AML-193 (cell line): ENCODE measurements at places on chromosomes 7 and 10.
A peak's percentile ranks its signal among the peaks of the same experiment; 100 is the strongest.

- no peak for DNase-seq
These were observed 163.2 kb upstream of the GPR26 start for GRCh38 chr10:123502983-123503382.

DNA sequence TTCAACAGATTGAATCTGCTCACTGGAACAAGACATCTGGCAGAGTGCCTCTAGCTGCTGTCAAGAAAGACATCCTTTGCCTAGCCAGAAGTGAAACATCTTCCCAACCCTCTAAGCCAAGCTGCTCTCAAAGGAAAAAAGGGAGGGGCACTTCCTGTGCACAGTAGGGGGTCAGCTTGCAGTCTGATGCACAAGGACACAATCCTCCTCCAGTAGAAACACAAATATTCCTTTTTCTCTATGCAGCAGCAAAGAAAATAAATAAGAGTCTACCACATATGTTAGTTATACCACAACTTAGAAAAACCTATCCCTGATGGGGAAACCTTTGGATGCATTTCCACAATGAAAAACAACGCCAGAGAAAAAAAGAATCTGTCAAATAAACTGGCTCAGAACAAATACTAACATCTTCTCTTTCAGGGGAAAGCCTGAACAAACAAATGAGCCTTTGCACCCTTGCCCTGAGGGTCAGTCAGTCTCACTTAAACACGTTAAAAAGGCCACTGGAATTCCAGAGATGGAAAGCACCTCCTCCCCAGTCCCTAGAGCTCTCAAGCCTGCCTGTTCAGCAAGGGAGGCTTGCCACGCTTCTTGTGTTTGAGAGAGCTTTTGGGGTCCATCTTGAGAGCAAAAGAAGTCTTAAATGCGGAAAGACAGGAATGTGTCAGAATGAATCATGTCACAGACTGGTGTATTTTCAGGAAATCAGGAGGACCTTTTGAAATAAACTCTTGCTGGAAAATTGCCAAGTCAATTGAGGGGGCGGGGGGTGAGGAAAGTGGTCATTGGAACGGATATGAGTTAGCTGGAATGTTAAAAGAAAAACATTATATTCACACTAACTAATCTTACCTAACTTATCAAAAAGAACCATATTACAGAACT is 7.5 kb downstream of the LAMB1 start:
- no peak for DNase-seq

- DNase-seq, result no peak
These were observed 5.8 kb upstream of the GFRA1 start for GRCh38 chr10:116278846-116279245.

- DNase-seq, result no peak
These were observed 31.5 kb downstream of the ACTA2 start for GRCh38 chr10:88920986-88921593.

- peak; percentile 3 for DNase-seq
These were observed 32.8 kb downstream of the JCAD start for GRCh38 chr10:30026578-30026977.

GRCh38 chr7:17770710-17771375 is 169.5 kb downstream of the SNX13 start:
- peak; percentile 97 for DNase-seq

- DNase-seq, result no peak
These were observed 526 bp downstream of the SFRP5 start for GRCh38 chr10:97771055-97771891.

- DNase-seq, result no peak
These were observed 376.2 kb upstream of the SEMA3C start for GRCh38 chr7:81294897-81295515.

DNA sequence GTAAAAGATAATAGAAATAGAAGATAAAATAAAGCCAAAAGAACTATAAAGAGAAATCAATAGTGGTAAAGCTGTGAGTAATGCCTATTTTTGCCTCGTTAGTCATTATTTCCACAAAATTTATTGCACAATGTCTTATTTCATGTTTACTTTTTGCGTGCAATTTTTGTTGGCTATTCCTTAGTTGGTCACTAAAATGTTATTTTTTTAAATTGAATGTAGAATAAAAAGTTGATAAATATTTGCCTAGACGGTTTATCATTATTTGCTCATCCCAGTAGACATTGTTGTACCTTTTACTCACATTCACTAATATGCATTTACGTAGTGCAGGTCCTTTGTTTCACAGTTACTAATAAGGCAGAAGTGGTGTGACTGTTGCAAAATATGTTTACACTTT is 227.8 kb upstream of the BMPER start:
- no peak for DNase-seq

DNA sequence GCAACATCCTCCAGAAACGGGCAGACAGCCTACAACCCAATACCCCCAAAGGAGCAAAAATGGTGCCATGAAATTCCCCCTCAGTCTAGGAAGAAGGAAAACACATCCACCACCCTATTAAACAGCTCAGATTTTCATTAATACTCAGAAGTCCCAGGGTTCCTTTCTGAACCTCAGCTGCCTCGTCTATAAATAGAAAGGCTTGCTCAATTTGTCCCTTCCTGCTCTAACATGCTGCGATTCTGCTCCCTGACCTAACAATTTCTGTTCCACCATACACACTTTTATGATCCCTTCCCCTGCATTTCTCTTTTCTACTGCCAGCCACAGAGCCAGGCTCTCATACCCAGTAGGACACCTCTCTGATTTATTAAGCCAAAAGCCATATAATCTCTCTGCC is 68.1 kb downstream of the MTERF1 start:
- no peak for DNase-seq

- DNase-seq, result no peak
These were observed 57.3 kb downstream of the TCF7L2 start for GRCh38 chr10:113007343-113007771.

- DNase-seq, result peak; percentile 70
These were observed 307.3 kb downstream of the CAMK1D start for GRCh38 chr10:12656518-12657142.

DNA sequence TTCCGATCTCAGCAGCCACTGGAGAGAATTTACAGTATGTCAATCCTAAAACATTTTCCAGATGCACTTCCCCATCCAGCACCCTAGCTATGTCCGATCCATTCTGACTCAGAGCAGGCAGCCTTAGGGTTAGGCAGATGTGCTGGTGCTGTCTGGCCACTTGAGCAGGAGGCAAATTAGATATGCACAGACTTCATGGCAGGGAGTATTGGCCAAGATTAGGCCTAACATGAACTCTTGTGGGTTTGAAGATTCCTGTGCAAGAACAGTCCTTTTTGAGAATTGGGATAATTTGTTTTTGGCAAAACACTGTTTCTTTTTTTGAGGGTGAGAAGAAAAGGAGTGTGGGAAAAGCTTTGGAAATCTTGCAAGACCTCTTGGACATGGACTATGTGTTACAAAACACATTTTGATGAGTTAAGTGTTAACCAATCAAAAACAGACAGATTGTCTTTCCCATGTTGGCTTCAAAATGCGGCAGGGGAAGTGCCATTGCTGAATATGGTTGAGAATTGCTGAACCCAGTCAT is 218.6 kb upstream of the INHBA start:
- DNase-seq, result no peak

DNA sequence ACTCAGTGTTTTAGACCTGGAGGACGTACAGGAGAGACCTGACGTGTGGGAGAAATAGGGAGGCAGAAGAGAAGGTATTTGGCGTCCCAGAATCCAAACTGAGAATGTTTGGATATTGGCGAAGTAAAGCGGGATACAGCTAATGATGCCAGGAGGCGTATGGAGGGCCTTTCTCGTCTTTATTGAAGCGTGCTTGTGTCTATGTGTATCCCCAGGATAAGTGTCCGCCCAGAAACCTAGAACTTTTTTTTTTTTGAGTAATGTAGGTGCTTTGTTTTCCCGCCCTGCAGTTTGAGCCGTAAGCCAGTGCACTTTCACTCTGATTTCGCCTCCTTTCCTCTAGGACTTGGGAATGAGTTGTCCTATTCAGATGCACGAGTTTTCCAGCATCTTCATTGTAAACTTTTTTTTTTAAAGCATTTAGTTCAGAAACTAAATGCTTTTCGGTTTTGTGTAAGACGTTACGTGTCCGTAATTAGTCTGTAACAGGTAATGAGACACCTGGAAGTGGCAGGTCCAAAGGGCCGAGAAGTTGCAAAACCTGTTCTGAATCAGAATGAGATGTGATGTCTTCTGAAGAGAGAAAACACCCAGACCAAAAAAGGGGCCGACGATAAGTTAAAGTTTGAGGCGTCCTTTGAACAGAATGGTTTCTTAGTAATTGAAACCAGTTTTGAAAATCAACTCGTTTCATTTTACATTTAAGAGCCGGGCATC is 746 bp downstream of the ARL5B start:
- no peak for DNase-seq

- DNase-seq, result no peak
These were observed 38.9 kb downstream of the TCF7L2 start for GRCh38 chr10:112988839-112989406.

- no peak for DNase-seq
These were observed 178.5 kb downstream of the EBF3 start for GRCh38 chr10:129785536-129785981.

- no peak for DNase-seq
These were observed 261.3 kb upstream of the AUTS2 start for GRCh38 chr7:69336976-69337375.

DNA sequence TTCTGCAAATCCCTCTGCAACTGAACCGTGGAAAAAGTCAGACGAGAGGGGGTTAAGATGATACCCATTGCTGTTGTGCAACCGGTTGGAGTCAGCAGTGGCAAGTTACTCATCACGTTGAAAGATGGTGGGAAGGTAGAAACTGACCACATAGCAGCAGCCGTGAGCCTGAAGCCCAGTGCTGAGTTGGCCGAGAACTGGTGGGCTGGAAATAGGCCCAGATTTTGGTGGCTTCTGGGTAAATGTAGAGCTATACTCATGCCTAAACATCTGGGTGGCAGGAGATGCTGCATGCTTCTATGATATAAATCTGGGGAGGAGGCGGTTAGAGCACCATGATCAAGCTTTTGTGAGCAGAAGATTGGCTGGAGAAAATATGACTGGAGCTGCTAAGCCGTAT is 78.6 kb downstream of the ARL5B start:
- no peak for DNase-seq

DNA sequence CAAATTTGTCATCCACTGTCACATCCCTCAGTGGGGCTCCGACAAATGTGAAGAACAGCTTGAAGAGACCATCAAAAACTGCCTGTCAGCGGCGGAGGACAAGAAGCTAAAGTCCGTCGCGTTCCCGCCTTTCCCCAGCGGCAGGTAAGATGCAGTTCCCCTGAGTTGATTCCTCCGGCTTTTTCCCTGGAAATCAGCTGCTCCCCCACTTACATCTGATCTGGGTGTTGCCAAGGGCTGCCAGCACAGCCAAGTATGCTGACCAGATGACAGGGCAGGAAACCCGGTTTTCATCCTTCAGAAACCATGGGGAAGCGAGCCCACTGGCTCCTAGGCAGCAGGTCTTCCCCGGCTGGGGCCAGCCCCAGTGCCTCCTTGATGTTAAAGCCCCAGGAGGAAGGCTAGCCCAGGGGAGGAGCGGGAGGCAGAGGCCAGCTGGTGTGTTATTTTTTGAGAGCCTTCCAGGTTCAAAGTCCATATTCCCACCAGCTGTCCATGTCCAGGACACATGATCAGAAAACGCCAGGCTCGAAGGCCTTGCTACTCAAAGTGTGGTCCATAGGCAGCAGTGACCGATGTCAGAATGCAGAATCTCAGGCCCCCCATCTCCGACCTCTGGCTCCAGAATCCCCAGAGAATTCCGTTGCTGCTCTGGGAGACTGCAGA is 23.4 kb downstream of the AIFM2 start:
- DNase-seq, result no peak

DNA sequence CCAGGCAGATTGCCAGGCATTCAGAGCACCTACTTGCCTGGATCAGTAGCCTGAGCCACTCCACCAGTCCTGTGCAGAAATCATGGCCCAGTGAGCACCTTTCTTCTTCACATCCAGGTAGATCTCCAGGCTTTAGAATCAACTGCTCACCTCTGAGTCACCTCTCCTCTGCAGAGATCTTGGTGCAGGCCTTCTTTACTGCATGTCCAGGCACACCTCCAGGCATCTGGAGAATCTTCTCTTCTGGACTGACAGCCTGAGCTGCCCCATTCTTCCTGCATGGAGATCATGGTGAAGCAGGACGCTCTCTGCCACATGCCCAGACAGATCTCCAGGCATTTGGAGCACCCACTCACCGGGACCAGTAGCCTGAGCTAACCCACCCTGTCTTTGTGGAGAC is 894.5 kb upstream of the MBL2 start:
- no peak for DNase-seq

DNA sequence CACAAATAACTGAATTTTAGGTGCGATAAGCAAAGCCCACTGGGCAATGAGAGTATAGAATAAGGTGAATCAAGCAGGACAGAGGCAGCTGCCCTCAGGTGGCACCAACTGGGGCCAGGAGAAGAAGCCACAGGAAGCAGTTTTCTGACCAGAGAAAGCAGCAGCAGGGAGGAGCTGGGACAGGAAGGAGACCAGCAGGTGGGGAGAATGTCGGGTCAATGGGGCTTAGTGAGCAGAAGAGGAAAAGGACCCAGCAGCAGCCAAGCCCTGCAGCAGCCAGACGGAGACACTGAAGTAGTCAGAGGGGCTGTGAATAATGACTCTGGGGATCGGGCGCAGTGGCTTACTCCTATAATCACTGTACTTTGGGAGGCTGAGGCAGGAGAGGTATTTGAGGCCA is 209.6 kb upstream of the SH2B2 start:
- DNase-seq, result no peak

DNA sequence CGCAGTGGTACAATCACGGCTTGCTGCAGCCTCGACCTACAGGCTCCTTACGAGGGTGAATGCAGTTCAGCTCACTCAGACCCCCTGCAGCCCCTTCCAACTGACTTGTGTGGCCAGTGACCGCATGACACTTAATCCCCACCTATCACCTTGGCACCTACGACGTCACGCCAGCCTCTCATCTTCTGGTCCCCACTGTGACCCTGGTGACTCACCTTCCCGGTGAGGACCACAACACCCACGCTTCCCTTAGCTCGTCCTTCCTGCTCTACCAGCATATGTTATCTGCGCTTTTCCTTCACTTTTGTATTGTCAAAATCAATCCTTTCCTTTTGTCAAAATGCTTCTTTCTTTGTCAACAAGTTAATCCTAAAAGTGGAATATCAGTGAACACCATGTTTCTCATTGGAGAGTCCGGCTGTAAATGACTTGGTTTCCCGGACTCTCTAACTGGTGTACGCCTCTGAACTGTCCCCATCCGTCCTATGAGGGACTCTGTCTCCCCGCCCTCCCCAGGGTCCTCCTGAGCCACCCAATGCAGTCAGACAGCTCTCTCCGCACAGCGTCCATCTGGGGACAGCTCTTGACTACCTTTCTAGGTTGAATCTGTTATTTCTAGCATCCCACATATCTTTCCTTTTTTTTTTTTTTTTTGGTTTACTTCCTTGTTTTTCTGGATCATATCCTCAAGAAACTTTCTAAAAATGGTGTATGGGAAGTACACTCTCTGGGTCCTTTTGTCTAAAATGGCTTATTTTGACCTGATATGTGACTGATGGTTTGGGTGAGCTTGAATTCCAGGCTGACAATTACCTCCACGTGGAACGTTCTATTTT is 37.3 kb downstream of the CFAP46 start:
- no peak for DNase-seq

- no peak for DNase-seq
These were observed 20.6 kb upstream of the KDM7A start for GRCh38 chr7:140197218-140197890.
